Effector memory CD4-positive, alpha-beta T cell (primary cell): ENCODE measurements at places on chromosomes 3 and 15.

DNA sequence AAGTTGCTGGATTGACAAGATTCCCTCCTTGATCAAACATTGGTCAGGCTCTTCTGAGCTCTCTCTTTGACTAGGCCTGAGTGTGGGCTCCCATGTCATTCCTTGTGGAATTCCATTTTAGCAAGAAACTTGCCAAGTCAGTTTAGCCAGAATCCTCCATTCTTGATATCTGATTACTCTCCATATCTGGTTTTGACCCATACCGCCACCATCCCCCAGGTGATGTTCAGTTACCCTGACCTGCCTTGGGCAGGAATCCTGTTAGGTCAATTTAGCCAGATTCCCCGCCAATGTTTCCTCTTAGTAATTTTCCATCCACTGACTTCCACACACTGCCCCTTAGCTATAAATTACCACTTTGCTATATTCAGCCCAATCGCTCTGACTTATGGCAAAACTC is 1.0 kb upstream of the PCCB start:
- DNase-seq, result no peak

- DNase-seq, result no peak
Measured at GRCh38 chr3:49942651-49943050, 2.7 kb downstream of the RBM6 start.

DNA sequence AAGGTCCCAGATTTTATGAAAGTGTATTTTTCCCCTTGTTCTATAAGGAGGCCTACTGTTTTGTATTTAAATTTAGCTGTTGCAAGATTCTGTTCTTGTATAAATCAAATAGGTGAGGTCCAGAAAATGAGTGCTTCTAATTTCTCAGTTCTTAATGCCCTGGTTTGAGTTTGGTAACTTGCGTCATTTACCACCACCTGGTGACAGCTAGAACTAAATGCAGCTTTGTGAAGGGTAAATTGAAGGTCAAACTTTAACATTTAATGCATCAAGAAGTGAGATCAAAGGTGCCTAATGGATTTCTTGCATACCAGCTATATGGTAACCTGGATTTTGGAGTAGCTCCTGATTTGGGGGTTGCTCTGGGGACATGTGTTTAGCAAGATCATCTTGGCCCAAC is 50.7 kb upstream of the POLR2M start:
- no peak for DNase-seq

DNA sequence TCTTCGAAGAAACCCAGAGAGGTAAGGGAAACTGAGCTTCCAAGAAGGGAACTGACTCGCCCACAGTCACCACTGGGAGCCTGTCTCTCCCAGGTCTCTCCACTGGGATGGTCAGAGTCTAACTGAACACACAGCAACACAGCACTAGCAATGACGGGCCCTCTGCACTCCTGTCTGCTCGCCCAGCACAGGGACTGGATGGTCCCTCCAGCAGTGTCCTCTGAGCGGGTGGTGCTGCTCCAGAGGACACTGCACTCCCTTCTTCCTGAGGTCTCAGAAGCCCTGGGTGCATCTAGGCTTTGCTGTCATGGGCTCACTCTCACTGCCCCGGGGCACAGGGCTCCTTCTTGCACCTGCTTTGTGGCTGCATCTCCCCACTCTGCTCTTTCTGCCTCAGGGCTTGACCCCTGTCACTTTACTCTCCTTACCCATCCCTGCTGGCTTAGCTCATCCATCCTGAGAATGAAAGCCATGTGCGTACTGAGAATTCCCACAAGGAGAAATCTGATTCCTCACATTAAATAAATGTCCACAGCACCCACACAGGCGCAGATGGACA is 356.6 kb downstream of the GABRG3 start:
- no peak for DNase-seq

DNA sequence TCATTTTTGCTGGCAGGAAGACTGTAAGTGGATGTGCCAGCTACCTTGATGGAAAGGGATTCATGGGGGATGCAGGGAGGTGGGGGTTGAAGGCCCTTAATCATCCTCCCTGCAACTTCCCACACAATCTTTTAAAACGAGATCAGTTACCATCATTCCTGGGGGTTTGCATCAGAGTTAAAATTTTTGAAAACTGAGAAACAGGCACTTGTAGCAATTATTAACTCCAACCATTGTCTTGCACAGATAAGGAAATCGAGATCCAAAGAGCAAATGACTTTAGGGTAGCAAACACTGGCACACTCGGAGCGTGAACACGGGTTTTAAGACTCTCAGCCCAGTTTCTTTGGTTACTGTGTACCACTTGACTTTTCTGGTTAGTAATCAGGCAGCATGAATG is 41.9 kb downstream of the GPD1L start:
- DNase-seq, result no peak

GRCh38 chr3:57825116-57825515 is 69.0 kb downstream of the SLMAP start:
- DNase-seq, result no peak

GRCh38 chr15:64333986-64334929 is 21.7 kb downstream of the CSNK1G1 start:
- DNase-seq, result no peak

GRCh38 chr3:184910664-184911063 is 98.7 kb downstream of the VPS8 start:
- no peak for DNase-seq

DNA sequence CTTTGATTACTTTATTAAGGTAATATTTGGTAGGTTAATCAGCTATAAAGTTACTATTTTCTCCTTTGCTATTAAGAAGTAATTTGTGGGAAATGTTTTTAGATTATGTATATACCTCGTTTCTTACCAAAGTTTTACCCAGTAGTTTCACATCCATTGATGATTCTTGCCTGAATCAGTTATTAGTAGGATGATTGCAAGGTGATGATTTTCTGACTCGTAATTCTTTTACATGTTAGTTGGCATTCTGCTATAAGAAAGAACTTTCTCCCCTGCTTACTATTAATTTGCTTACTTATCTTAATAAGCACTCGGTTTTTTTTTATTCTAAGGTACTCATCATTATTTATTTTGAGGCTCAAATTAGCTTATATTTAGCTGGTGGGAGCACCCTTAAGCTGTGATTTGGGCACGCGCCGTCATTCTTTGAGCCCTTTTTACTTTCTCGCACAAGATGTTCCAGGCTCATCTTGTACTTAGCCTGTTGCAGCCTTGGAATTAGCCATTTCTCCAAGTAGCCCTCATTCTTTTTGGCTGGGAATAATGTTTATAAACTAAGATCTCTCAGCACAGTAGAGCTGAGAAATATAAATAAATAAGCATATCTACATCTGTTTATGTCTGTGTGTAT is 15.3 kb downstream of the USP3 start:
- no peak for DNase-seq

DNA sequence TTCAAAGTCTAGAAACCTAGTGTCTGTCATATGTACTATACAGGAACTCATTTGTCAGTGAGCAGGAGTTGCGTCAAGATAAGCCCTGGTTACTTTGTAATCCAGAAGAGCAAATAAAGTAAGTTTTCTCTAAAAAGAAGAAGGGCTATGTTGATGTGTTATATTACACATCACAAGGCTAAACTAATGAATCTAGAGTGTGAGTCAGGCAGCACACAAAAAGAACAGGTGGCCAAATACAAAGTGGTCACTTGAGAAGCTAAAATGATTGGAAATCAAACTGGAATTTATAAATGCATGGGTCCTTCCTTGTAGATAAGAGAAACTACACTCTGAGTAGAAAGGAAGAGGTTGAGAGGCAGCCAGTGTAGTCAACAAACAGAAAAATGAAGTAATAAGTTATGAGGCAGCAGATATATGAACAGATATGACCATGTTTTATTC is 771.6 kb downstream of the DIPK2A start:
- no peak for DNase-seq

GRCh38 chr3:151552589-151552988 is 91.7 kb upstream of the IGSF10 start:
- no peak for DNase-seq

- DNase-seq, result no peak
Measured at GRCh38 chr15:25060996-25061620, 106.3 kb downstream of the SNRPN start.

- no peak for DNase-seq
Measured at GRCh38 chr15:51879555-51879954, 50.1 kb downstream of the TMOD3 start.

- no peak for DNase-seq
Measured at GRCh38 chr3:117687096-117687495, 977.5 kb downstream of the TUSC7 start.

DNA sequence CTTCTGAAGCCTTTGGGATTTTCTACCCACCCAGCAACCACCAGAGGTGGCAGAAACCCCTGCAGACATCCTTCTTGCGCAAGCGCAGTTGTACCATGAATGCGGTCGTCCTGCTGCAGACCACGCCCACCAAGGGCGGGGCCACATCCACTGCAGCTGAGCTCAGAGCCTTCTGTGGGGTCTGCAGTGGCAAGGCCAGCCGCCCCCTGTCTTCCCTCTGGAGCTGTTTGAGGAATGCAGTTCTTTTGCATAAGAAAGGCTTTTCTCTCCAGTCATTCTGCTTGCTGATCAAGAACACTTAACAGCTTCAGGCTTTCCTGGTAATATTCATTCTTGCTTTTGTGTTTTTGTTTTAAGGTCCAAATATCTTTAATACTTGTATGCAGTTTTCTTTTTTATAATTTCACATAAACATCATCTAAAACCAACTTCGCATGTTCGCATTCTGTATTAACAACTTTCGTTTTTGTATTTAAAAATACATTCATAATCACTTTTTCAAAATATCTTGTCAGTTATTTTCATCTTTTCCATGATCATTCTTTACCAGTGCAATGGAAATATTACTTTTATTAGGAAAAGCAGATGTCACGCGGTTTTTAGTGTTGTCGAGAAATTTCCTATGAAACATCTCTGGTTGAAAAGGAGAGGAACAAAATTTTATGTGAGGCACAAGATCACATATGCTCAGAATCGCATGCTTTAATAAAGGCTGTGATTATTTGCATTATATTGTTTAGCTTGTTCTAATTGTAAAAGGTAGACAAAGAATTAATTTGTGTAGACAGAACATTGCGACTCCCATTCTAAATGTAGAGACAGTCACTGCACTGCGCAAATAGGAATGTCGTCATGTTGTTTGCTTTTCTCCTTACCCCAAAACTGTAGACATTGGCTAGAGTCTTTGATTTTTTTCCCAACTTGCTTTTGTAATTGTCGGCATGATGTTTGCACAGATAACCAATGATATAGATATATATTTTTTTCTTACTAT is 98.1 kb upstream of the SNRPN start:
- no peak for DNase-seq

- no peak for DNase-seq
Measured at GRCh38 chr15:101684384-101684783, 32.2 kb upstream of the TM2D3 start.

DNA sequence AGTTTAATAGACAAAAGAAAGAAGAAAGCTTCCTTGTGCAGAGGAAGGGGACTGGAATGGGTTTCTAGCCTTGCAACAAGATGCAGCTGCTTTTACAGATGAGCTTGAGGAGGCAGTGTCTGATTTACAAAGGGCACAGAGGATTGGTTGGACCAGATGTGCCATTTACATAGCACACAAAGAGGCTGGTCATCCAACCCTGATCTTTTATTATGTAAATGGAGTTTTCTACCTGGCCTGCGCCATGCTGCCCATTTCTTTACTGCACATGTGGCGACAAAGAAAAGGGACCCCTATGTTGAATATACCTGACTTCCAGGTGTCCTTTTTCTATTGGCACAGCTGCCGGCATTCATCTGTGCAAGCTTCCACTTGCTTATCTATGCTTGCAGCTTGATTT is 409.4 kb upstream of the FRG2C start:
- no peak for DNase-seq

GRCh38 chr15:94331731-94332130 is 100.4 kb downstream of the MCTP2 start:
- no peak for DNase-seq

DNA sequence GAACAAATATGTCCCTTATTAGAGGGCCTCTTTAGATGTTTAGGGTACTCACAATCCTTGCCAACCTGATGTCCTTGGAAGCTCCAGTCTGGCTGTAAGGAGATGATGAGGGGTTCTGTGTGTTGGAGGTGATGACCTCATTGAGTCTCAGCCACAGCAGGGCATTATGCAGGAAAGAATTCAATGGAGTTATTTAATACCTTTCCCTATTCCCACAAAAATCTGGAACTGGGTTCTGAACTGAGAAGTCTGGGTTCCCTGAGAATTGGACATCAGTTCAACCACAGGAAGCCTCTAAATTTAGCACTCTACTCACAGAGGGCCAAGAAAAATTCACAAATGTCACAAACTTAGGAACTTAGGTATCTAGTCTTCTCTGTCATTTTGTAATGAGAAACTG is 36.9 kb downstream of the SLC35A5 start:
- no peak for DNase-seq

GRCh38 chr3:64138046-64138445 is 87.2 kb downstream of the PRICKLE2 start:
- no peak for DNase-seq

- DNase-seq, result no peak
Measured at GRCh38 chr3:129607391-129608068, 1.1 kb upstream of the PLXND1 start.

DNA sequence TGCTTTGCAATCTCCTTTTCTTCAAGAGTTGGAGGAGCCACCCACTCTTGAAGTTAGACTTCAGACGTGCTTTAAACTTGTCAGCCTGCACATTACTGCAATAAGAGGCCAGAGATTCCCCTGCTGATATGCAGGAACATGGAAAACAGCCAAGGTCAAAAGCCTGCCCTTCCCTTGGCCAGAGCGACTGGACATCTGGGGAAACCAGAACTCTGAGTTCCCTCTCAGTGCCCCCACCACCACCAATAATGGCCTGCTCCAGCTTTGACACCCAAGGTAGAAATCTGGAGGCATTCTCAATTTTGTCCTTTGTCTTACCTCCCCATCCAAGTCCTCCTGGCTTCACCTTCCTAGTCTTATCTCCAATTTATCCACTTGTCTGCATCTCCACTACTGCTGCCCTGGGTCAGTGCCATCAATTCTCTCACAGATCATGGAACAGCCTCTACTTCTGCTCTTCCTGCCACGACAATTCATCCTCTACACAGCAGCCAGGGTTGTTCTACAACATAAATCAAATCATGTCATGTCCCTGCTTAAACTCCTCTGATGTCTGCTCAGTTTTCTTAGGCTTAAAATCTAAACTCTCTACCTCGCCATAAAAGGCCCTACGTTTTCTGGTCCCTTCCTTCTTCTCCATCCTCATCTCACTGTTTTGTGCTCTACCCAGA is 191.6 kb upstream of the WNT5A start:
- DNase-seq, result no peak

DNA sequence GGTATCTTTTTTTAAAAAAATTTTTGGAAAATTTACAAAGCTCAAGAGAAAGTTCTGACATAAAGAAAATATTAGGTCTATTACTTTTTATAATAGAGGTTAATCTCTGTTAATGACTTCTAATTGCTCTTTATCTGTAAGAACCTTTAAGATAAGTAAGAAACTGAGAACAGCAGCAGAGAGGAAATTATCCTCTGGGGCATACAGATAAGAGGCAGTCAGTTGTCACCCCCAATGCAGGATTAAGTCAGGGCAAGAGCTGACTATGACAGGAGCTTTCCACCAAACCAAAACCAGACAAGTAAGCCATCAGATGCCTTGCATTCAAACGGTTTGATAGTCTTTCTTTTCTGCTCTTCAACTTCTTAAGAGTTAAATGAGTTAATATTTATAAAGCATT is 149.0 kb downstream of the GSK3B start:
- DNase-seq, result no peak
